ENCODE measurements at places on chromosomes 3 and 15.

DNA sequence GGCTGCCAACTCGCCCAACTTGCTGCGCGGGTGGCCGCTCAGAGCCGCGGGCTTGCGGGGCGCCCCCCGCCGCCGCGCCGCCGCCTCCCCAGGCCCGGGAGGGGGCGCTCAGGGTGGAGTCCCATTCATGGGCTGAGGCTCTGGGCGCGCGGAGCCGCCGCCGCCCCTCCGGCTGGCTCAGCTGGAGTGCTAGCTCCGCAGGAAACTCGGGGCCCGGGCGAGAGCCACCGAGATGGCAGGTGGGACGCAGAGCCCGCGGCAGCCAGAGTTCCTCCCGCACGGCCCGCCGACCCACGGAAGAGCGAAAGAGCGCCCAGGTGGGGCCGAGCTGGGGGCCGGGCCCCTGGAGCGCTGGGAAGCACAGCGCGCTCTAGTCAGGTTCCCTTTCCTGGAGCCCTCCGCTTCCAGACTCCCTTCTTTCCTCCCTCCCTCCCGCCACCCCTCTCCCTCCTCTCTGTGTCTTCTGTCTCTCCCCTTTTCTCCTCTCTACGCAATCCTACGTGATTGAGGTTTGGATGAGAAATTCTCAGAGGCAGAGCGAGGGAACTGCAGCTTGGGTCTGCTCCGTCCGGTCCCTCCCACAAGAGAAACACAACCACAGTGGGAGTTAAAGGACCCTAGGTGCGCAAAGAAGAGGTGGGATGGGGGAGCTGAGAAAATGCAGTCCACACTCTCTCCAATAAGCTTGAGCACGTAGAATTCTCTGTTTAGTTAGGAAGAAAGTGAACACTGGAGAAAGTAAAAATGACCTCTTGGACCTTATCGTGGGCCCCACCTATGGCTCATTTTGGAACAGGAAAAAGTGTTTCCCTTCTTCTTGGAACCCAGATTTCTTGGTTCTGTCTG is 317.3 kb downstream of the FGF12 start:
- DNase-seq = no peak

GRCh38 chr3:134485075-134485717 is 589 bp downstream of the ANAPC13 start:
- no peak for DNase-seq

DNA sequence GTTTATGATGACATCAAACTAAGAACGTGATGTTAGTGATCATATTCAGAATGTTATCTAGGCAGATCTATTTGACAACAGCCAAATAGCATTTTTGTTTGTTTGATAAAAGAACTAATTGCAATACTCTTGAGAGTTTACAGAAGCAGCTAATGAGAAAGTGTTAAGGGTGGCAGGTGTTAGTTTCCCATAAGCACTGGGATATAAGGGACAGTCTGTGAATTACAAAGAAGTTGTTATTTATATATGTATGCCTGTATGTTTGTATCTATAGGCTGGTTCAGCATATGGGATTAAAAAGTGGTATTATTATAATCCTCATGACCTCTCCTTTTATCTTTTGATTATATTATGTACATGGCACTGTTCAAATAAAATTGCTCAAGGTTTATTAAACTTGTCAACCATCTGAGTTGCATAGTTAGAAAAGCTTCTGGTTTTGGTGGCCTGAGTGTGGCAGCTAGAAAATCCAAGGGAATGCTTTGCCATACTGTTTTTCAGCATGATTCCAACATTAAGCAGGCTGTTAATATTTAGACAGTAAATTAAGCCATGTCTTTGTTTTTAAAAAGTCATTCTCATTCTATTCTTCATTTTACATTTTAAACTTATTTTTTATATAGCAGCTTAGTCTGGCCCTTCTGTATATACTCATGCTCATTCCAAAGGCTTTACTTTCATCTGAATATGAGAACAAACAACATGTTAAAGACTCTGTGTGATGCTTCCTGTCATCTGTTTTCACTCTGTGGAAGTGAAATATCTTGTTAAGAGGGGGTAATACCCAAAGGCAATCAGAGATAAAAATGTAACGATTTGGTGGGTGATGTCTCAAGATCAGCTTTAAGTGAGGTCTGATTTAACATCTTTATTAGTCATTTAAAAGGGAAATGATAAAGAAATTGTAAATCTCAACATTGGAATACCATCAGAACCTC is 13.1 kb downstream of the ROBO2 start:
- DNase-seq = no peak

DNA sequence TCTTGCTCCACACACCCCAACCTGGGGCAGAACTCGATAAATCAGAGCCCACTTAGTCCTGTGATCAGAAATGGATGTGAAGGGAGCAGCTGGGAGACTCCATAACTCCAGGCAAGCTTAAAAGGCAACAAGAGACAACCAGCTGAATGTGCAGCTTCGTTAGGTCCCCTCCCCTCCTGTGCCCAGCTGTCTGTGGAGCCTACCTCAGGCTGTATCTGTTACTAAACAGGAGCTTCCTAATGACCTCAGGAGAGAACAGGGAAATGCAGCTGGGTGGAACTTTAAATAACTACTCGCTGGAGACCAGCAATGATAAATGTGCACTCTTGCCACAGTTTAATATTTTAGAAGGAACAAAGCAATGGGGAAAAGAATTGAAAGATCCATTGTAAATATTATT is 25.9 kb downstream of the SLC9A9 start:
- DNase-seq = no peak

DNA sequence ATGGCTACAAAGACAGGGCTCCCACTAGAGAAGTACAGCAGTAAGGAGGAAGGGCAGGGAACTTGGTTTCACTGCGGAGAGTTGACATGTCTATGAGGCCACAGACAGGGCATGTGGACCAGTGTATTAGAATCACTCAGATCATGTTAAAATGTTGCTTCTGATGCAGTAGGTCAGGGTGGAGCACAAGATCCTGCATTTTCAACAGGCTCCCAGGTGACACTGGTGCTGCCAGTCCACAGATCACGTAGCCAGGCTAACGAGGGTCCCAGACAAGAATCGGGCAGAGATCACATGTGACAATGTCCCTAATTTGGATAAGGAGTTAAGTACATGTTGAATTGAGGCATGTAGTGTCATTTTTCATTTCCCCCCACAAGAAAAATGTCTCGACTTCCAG is 73.6 kb downstream of the SPSB4 start:
- no peak for DNase-seq

DNA sequence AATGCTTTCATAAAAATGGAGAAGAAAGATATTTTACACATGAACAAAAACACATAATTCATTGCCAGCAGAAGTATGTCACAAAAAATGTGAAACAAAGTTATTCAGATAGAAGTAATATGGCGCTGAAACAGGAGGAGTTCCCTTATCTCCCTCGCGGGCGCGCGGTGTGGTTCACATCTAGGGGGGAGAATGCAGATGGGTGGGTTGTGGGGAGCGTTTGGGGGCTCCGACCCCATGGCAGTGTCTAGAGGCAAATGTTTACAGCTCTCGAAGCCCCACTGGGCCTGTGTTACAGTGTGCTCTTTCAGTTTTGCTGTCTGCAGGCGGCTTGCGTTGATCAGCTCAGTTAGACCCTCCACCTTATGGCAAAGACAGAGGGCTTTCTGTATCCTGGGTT is 297.5 kb downstream of the CGGBP1 start:
- DNase-seq = no peak

DNA sequence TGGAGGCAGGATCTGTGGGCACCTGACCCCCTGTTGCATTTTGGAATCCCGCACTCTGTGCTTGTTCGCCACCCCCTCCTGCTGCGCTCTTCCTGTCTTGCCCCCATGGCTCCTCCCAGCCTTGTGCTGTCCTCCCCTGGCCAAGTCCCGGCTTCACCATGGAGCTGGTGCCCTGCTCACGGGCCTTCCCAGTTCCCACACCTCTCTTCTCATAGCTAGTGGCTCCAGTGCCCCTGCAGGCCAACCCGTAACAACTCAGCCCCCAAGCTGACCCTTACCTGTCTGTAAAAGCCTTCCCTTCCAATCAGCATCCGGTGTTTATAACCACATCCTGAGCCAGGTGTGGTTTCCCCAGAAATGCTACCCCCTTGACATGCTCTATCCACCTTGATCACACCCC is 407.7 kb upstream of the C2CD4B start:
- no peak for DNase-seq

DNA sequence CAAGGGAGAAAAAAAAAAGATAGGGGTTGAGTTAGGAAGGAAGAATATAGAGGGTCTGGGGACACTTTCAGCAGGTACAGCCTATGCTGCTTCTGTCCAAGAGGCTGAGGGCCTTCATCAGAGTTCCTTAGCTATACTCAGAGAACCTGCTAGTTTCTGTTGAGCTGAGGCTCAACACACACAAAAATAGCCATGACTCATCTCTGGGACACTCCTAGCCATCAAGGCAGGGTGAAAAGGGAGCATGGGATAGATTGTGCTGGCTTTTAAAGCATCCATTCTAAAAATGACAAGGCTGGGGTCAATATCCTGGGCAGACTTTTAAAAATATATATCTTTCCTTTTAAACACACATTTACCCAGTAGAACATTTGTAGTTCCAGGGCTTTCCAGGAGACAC is 2.8 kb upstream of the RTP2 start:
- DNase-seq = no peak

- DNase-seq = no peak
Observed at GRCh38 chr3:117892431-117892841, 1142.2 kb downstream of the IGSF11 start.

DNA sequence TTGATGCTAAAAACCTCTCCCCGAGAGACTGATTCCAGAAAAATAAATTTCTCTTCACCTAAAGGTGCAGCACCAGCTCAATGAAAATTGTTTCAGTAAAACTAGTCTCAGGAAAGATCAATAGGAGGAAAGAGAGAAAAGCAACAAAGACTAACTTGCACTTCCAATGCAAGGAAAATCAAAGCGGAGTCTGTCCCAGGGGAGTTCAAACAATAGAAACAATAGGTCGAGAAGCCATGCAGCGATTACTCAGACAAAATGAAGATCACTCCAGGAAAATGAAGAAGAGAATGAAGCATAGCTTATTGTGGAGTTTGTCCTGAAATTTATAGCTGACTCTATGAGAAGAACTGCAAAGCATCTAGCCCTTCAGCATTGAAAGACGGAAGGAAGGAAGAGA is 105.1 kb upstream of the FRMD4B start:
- DNase-seq = no peak

- DNase-seq = no peak
Observed at GRCh38 chr3:178381971-178382448, 154.2 kb upstream of the KCNMB2 start.

GRCh38 chr3:177571944-177572315 is 374.6 kb upstream of the TBL1XR1 start:
- DNase-seq = no peak

DNA sequence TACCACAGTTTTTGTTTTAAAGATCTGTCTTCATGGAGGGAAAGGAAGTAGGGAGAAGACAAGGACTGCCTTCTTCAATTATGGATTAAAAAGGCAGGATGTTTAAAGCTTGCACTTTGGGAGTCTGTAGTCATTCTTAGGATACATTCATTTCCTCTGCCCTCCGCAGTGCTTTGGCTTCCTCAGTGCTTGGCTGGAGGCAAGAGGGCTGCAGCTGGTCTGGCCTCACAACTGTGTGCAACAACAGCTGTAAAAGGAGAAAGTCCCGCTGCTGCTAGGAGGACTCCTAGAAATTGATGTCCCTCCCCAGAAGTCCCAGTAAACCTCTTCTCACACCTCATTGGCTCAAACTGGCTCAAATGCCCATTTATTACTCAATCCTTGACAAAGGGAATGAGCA is 54.4 kb upstream of the PPP2R3A start:
- DNase-seq = no peak

- no peak for DNase-seq
Observed at GRCh38 chr15:88021601-88022000, 234.9 kb downstream of the NTRK3 start.

- DNase-seq = no peak
Observed at GRCh38 chr15:74173380-74174218, at the start of gene ISLR. TSS of gene ISLR (plus strand) at chr15:74173710. CDS start at chr15:74174859, 1,149 bp downstream.

GRCh38 chr15:71760852-71761251 is 49.5 kb upstream of the NR2E3 start:
- DNase-seq = no peak

DNA sequence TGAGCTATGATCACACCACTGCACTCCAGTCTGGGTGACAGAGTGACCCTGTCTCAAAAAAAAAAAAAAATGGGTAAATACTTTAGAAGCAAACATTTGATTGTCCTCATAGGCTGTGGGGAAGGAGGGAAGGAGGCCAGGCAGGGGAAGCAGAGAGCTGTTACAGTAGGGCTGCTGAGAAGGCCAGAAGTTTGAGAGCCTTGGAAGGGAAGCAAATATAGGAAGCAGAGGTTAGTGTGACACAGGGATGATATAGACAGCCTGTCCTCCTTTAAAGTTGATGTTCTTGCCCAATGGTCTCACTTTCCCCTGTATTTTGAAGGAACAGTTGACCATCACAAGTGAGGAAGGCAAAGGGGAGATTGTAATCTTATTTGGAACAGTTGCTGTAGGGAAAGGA is 5.3 kb upstream of the ALPK3 start:
- no peak for DNase-seq

DNA sequence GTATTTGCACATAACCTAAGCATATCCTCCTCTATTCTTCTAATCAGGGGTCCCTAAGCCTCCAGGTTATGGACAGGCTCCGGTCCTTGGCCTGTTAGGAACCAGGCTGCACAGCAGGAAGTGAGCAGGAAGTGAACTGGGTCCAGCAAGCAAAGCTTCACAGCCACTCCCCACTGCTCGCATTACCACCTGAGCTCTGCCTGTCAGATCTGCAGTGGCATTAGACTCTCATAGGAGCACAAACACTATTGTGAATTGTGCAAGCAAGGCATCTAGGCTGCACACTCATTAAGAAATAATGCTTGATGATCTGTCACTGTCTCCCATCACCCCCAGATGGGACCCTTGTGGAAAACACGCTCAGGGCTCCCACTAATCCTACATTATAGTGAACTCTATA is 9.8 kb downstream of the MSL2 start:
- DNase-seq = no peak
